Activated CD4-positive, alpha-beta T cell treated with anti-CD3 and anti-CD28 coated beads, Interleukin-2, amount 50 U/mL, for 16 hours (primary cell): ENCODE measurements at places on chromosomes 16 and 17.

GRCh38 chr16:80841231-80841630, 36.8 kb upstream of the CDYL2 start:
- DNase-seq, result no peak

DNA sequence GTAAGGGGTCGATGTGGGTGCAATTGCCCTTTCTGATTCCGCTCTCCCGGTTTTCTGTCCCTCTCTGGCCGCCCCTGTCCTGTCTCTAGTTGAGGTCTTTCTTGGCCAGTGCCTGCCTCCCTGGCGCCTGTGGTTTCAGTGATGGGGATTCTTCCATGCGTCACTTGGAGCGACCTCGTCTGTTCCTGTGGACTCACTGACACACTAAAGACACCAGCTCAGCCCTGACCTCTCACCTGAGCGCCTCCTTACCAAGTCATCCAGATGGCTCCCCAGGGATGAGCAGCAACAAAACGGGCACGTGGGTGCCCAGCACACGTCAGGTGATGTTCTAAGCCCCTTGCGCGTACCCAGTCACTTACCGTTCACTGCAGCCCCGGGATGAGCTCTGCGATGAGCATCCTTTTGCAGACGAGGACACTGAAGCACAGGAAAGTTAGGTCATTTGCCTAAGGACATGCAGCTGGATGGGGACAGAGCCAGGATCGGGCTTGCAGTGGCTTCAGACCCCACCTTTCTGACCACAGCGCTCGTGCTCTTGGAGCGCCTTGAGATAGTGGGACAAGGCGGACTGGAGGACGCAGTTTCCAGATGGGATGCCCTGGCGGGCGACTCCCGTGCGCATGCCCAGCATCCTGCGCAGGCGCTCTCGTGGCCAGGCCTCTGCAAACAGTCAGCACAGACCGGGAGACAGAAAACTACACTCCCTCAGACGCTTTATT, 11.5 kb upstream of the LGALS3BP start:
- no peak for DNase-seq

GRCh38 chr17:39700148-39700987, 504 bp downstream of the ERBB2 start:
- DNase-seq, result no peak

GRCh38 chr16:30378236-30379157, 3.9 kb downstream of the SEPTIN1 start:
- peak; percentile 99 for DNase-seq

GRCh38 chr16:77998350-77999023, 23.9 kb upstream of the CLEC3A start:
- DNase-seq, result no peak

DNA sequence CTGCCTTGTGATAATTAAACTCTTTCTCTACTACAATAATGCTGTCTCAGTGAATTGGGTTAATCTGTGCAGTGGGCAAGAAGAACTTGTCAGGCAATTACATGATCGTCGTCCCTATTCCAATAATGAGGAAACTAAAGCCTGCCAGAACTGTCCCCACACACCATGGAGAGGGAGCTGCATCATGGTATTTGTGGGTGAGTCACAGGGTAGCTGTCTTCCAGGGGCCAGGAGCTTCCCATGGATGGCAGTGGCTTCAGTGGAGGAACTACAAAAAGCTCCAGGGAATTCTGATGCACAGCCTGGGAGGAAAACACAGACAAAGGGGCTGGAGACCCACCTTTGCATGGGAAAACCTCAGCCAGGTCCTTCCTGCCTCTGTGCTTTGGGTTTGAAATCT, 83.3 kb upstream of the C16orf82 start:
- no peak for DNase-seq

GRCh38 chr16:8137606-8138005, 452.7 kb downstream of the TMEM114 start:
- no peak for DNase-seq

GRCh38 chr17:48457080-48457836, 27.2 kb upstream of the SKAP1 start:
- DNase-seq, result peak; percentile 84

GRCh38 chr17:39186481-39187002, 10.9 kb downstream of the CACNB1 start:
- DNase-seq, result no peak

- DNase-seq, result no peak
These were observed 15.7 kb downstream of the ALDH3A2 start for GRCh38 chr17:19664136-19664820.

- DNase-seq, result peak; percentile 26
These were observed 1.2 kb downstream of the STAT3 start for GRCh38 chr17:42386777-42387657.

GRCh38 chr16:30528799-30529457, 2.6 kb upstream of the ZNF768 start:
- no peak for DNase-seq

GRCh38 chr17:40540448-40540847, 24.8 kb downstream of the CCR7 start:
- DNase-seq, result peak; percentile 62

DNA sequence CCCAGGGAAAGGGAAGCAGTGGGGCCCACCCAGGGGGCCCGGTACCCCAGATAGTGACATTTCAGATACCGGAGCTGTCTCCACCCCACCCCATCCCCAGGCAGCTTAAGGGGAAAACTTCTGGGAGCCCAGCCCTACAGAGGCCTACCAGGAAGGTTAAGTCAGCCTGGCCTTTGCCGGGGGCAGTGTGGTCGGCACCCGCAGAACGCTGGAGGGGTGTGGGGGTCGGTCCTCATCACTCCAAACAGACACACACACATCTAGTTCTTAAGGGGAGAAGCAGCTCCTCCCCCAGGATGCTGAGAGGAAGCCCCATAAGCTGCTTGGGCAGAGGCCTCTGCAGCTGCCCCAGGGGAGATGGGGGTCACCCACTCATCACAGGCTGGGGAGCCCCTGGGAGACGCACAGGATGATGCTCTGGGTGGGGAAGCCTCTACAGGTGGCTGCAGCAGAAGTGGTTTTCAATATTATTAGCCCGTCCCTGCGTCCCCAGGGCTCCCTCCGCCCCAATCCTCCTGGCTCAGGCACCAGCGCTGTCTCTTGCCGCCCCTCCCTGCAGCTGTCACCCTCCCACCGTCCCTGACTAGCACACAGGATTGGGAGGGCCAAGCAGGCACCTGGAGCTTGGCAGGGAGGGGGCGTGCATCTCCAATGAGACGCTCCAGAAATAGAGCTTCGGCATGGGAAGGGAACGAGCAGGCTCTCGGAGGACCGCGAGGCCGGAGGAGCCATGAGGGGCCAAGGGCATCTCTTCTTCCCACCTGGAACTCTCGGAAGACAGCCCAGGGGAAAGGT, 1.4 kb upstream of the ABR start:
- no peak for DNase-seq

- no peak for DNase-seq
These were observed 250.7 kb downstream of the NTN1 start for GRCh38 chr17:9271989-9272388.

DNA sequence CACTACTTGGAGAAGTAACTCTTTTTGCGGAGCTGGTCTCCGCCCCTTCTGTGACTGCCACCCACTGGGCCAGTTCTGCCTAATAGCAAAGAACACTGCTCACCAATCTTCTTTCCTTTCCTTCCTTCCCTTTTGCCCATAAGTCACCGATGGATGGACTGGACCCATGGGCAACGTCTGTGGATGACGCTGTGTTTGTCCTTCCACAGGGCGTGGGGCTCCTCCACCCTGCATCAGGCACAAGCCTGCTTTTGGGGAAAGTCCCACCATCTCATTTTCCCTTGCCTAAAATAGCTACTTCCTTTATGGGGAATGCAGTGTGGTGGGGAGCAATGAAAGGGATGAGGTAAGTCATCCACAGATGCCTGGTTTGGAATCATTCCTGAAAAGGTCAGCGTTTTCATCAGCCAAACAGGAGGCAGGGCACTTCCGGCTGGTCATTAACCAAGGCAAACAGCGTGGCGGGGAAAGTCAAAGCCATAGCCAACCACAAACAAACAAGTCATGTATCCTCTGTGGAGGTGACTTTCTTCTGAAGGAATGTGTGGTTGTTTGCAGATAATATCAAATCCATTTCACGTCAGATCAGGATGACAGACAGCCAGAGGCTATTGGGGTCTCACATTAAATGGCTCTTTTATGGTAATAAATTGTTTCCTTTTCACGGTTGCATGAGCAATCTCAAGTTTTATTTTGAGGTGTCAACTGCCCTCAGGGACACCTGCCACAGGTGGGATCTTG, 30.7 kb upstream of the MED9 start:
- no peak for DNase-seq

GRCh38 chr17:79834565-79835469, 4.4 kb downstream of the CBX4 start:
- DNase-seq, result no peak
